ENCODE measurements at places on chromosomes 11 and 22.

GRCh38 chr11:6326985-6327384, 6.7 kb upstream of the CAVIN3 start:
- no peak for DNase-seq

DNA sequence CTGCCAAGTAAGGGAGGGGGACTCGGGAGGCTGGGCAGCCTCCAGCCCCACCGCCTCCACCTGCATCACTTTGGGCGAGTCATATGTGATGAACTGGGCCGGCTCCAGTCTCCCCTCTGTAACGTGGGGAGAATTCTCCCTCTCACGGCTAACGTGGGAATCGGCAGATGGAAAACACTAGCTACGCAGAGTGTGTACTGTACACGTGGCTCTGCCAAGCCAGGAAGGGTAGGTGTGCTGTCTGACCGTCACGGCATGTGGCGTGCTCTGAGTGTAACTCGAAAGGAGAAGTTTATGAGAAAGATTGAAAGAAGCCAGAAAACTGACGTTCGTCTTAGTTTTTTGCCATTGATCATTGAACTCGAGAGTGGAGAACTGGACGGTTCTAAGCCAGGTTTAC, 13.7 kb downstream of the TRMU start:
- DNase-seq: no peak

DNA sequence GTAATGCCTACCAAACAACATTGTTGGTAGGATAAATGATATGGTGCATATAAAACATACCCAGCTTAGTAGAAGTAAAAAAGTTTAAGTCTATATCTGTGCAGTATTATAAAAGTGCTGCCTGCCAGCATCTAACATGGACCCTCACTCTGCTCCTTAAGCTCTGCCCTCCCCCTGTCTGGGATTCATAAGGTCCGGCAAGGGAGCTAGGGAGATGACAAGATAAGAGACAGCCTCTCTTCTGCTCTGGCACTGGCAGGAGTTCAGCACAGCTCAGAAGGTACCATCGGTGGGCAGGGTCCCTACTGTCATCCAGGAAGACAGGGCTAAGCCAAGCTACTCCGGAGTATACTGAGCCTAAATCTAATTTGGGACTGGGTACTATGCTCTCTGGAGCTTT, 42.8 kb downstream of the TRIM66 start:
- DNase-seq: no peak

DNA sequence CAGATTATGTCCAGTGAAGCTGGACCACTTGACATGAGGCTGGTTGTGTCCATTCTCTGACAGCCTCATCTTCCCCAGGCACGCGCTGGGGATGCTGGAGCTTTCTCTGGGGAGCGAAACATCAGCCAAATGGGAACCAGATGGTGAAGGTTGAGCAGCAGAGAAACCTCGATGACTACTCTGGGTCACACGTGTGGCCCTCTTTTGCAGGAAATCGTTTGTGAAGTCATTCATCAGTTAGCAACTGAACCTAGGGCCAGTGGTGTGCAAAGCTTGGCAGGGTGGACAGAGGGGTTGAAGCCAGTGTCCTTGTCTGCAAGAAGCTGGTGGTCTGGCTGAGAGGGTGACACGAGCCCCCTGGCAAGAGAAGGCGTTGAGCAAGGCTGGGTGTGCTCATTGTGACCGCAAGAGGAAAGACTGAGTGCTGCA, 109.8 kb downstream of the ZBTB16 start:
- no peak for DNase-seq

GRCh38 chr22:17262976-17263375, 43.7 kb upstream of the ADA2 start:
- DNase-seq: no peak

DNA sequence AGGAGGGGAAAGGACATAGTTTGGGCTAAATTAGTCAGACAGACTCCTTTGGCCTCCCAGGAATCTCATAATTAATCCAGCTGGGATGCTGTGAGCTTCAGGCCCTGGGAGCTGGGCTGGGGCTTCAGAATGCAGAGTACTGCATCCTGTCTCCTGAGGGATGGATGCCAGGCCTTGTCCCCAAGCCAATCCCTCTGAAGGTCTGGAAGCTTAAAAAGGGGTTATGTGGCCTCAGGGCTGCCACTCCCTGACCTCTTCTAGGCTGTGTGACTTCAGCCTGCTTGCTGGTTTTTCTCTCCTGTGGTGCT, 6.9 kb upstream of the LRRC32 start:
- DNase-seq: no peak

DNA sequence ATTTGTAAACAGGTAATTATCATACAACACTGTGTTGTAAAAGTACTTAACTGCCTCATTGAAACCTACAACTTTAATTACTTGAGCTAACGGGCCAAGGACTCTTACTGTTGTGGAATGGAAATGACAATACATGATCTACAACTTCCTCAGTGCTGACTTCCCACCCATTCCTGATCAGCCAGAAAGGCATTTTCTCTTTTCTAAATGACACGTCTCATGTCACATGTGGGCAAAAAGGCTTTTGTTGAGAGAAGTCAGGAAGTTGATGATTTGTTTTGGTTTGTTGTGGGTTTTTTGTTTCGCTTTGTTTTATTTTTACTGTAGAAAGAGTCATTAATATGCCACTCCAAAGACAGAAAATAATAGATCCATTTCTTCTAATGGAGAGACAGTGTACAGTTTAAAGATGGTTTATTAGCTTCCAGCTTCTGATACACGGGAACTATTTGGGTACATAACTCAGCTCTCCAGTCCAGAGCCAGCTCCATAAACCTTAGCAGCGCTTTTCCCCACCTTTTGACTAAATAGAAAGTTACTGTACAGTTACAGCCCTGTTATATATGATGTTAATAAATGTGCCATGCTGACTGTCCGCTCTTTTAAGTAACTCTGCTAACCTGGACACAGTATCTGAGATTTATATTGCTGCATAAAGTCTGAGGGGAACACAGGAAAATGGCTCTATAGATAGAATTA, 509.4 kb upstream of the API5 start:
- no peak for DNase-seq

DNA sequence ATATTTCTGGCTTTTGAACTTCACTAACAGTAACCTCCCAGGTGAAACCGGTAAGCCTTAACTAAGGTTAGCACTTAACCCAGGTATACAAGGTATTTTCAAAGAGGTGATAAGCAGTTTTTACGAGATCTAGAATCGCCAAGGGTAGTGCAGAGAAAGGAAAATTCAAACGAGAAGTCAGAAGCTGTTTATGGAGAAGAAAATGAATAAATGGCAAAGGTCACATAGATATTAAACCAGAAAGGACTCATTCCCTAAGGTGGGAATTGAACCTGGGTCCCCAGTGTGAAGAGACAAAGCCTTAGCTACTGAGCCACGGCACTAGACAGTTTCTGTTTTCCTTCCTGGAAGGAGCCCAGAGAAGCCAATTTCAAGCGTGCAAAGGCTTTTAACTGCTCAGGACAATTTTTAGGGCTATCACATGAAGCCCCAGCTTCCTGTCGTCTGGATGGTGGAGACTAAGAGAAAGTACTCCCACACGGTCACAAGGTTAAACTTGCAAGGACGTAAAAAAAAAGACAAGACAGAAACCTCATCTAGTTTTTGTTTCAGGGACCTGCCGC, 5.7 kb upstream of the C1QTNF6 start:
- DNase-seq: no peak
